ENCODE measurements at places on chromosomes 3 and 15. TPM values are rescaled to one million over a fixed set of nuclear protein-coding genes. Genes with fewer than 3 reads are reported as not detected.
A peak's percentile ranks its signal among the peaks of the same experiment; 100 is the strongest.

GRCh38 chr3:24185738-24186384, 240.8 kb downstream of the NR1D2 start:
- peak; percentile 9 for DNase-seq

- DNase-seq, result no peak
Measured at GRCh38 chr3:32821686-32822296, 4.0 kb downstream of the TRIM71 start.

Gene C3orf80
- total RNA-seq, result not detected

Gene NRG4
- 2.0 TPM for total RNA-seq

Gene SEMA5B
- total RNA-seq, result not detected

GRCh38 chr3:9881441-9881840, 1.4 kb upstream of the CIDEC start:
- DNase-seq, result no peak

Gene GP5
- not detected for total RNA-seq

- DNase-seq, result no peak
Measured at GRCh38 chr15:95247071-95247984, 1016.0 kb downstream of the MCTP2 start.

Gene C2CD4A
- 0.66 TPM for total RNA-seq
